AG04449 (cell line): ENCODE measurements at places on chromosomes 11 and 22.

DNA sequence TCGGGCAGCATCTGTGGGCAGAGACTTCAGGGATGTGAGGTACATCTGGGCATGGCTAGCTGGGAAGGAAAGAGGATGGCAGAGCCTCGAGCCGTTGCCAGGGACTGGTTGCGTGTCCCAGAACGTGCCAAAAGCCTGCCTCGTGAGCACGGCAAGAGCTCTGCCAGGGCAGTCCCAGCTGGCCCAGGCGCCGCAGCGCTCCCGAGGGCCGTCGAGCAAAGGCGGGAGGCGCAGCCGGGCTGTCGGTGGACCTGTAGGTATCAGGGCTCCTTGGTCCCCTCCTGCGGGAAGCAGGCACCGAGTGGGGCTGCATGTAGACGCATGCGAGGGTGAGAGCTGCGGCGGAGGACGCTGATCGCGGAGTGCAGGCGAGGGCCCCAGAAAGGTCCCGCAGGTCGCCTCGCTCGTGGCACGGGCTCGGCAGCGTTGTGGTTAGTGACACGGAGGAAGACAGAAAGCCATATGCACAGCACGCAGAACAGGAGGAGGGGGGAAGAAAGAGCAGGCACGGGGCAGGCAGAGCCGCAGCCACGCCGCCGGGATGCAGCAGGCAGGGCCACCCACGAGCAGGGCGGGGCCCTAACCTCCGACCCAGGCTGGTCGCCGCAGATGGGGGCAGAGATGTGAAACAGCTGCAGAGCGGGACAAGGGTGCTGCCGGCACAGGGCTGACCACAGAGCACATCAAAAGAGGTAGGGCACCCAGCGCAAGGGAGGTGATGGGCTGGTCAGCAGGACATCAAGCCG is 18.0 kb downstream of the LSP1 start:
- DNase-seq: no peak

DNA sequence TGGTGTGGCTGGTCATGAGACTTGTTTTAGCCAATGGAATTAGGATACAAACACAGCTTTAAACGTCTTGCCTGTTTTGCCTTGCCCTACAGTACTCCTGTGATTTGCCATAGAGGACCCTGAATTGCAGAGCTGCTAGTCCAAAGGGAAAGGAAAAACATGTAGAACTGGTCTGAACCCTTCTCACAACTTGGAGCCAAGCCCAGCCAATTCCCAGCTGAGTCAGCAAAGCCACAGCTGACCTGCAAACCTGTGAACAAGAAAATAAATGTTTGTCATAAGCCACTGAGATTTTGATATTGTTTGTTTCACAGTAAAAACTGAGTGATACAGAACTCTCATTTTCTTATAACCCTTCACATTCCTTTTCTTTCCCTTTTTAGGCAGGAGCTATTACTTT is 360.5 kb upstream of the API5 start:
- no peak for DNase-seq

DNA sequence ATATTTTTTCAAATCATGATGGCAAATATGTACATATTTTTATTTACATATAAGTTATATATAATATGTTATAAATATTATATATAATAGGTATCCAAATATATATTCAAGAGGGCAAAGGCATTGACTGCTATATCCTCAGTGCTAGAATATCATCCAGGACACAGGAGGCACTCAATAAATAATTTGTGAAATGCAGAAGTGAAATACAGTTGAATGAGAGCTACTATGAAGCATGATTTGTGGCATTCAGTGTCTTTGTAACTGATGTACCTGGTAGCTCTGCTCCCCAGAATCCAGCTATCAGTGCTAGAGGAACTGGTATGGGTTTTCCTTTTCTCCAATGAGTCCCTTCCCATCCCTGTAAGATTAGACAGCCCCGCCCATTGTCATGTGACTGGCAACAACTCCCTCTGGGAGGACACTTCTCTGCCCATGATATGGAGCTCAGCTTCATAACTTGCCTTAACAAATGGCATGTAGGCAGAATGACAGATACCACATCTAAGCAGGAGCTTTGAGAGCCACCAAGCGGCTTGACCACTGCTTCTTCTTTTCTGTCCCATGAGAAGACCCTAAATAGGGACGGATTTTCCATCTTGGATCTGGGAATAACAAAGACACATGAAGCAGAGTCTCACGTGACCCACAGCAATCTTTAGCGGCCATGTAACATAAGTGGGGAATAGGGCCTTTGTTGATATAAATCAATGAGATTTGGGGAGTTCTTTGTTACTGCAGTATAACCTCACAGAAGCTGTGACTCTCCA is 10.2 kb upstream of the CD82 start:
- no peak for DNase-seq

DNA sequence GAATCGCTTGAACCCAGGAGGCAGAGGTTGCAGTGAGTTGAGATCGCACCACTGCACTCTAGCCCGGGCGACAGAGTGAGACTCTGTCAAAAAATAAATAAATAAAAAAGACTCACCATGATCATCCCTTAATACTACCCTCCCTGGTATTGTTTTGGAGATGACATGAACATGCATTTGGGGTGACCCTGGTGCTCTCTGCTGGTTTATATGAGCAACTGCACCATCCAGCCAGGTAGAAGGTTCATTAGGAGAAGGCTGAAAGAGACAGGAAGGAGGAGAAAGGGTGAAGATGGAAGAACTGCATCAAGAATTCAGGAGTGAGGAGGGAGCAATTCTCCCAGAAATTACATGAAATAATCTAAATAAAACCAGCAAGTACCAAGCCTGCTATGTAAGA is 37.8 kb downstream of the SLC5A1 start:
- DNase-seq: no peak

GRCh38 chr11:57144531-57145320 is 37.0 kb upstream of the LRRC55 start:
- DNase-seq: no peak
